ENCODE measurements at places on chromosomes 12 and 14.

DNA sequence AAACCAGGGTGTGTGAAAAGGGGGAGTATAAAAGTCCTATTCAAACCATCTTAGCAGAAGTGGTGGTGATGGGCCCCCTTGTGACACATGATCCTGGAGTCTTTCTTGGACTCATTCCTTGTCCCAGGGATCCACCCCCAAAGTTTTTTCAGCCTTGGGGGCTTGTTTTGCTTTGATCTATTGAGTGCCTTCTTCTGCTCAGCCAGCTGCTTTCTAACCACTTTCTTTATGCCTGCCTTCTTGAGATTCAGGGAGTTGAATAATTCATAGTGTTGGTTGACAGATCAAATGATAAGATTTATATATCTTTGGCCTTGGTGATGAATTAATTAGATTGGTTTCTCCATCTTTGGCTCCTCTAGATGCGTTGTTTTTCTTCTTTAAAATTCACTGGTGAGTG is 926.7 kb downstream of the DIO2 start:
- no peak for DNase-seq

GRCh38 chr12:80698256-80698655 is 9.2 kb upstream of the MYF6 start:
- no peak for DNase-seq

DNA sequence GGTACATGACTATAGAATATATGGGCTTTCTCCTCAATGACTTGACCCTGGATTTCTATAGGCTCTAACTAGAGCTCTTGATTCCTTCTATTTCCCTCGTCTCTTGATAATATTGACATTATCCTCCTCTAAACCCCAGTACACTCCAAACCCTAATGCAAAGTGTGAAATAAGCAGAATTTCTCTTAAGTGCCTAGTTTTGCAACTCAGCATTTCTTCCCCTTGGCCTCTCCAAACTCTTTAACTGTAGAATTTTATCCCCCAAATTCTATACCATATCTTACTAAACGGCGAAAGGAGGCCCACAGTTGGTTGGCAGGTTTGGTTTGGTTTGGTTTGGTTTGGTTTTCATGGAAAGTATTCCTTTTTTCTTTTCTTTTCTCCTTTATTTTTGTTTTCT is 498.7 kb downstream of the CCER1 start:
- DNase-seq, result no peak

GRCh38 chr12:93019212-93019927 is 90.3 kb upstream of the EEA1 start:
- no peak for DNase-seq

DNA sequence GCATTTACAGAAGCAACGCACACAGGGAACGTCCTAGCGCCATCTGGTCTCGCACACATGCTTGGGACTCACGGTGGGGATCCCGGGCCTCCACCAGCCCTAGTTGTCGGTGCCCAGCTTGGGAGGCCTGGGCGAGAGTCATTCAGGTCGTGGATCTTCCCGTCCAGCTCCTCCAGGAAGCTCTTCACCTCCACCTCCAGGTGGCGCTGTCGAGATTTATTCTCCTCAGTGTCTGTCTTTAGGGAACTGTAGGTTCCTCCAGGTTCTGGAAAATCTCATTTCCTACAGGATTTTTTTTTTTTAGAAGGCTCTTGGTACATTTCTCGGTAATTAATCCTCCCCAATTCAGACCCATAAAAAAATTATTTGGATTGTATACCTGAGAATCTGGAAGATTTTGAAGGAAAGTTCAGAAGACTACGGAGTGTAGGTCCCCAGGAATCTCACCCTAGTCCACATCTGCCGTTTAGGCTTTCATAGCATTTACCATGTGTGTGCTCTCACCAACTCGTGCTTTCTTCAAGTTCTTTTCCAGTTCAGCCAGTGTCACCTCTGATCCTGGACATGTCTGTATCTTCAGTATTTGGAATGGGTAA is 910.0 kb downstream of the TMEM121 start:
- peak; percentile 3 for DNase-seq

DNA sequence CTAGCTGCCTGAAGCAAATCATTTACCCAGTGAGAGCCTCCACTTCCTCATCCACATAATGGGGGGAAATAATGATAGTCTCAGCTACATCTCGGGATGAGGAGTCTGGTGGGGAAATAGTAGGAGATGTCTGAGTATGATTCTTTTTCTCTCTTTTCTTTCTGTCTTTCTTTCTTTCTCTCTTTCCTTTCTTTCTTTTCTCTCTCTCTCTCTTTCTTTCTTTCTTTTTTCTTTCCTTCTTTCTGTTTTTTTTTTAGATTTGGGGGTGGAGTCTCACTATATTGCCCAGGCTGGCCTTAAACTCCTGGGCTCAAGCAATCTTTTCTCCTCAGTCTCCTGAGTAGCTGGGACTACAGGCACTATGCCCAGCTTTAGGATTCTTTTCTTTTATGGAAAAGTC is 12.8 kb downstream of the HOXC4 start:
- DNase-seq, result no peak

DNA sequence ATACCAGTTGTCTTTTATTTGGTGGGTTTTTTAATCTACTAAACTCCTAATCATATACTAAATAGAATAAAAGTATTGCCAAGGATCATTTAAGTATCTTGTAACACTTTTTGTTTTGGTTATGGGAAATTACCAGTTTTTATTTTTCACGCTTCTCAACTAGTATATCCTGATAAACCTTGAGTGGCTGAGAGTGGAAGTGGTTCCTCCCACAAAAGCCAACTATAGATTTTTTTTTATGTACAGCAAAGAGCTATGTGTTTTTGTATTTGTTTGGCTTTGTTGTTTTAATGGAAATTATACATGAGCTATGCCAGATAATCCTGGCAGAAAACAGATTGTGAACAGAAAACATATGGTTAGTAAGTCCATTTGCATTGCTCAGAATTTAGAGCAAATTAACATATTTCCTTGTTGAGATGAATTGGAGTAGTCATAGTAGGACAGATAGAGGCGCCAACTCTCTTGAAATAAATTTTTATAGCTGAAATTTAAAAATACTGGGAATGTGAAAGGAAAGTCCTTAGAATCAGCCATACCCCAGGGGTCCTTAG is 60.9 kb upstream of the PSMA6 start:
- DNase-seq, result no peak
